Cardiac muscle cell (in vitro differentiated cells and primary cell): ENCODE measurements at places on chromosomes 2 and 18.

- no peak for DNase-seq
Observed at GRCh38 chr2:203240491-203240890, 1.7 kb downstream of the CYP20A1 start.

- DNase-seq, result peak; percentile 37
Observed at GRCh38 chr2:136116813-136117390, 1.0 kb downstream of the CXCR4 start.

GRCh38 chr2:88659538-88659915 lies 31.9 kb upstream of the RPIA start:
- peak; percentile 60 for DNase-seq

- DNase-seq, result no peak
Observed at GRCh38 chr2:170930991-170931266, 1.9 kb downstream of the GORASP2 start.

GRCh38 chr2:38978296-38978903 lies 88.7 kb downstream of the ARHGEF33 start:
- DNase-seq, result no peak

- no peak for DNase-seq
Observed at GRCh38 chr2:141517180-141517851, 613.5 kb downstream of the LRP1B start.

- peak; percentile 76 for DNase-seq
Observed at GRCh38 chr2:76958749-76959148, 563.4 kb downstream of the LRRTM4 start.

GRCh38 chr18:49638891-49639557 lies 77.2 kb downstream of the LIPG start:
- no peak for DNase-seq

DNA sequence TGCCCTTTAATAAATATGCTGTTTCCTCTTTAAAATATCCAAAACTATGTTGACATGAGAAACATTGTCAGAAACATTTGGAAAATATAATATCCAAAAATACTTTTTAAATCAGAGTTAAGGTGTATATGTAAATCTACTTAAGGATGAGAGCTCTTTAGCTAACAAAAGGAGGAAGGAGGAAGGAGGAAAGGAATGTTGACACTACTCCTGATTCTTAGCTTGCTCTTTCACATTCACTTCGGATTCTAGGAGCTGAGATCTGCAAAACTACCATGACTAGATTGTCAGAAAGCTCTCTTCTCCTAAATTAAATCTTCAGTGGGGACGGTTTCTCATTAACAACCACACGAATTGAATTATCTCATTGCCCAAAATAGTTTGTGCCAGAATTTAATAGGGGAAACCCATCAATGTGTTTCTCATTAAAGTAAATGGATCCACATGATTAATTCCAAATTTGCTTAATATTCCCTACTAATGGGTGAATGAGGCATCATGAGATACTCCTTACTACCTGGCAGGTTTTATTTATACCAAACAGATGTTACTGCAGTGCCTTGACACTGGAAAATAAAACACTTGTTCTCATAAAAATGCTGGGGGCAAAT lies 509.1 kb downstream of the MBD2 start:
- DNase-seq, result no peak

DNA sequence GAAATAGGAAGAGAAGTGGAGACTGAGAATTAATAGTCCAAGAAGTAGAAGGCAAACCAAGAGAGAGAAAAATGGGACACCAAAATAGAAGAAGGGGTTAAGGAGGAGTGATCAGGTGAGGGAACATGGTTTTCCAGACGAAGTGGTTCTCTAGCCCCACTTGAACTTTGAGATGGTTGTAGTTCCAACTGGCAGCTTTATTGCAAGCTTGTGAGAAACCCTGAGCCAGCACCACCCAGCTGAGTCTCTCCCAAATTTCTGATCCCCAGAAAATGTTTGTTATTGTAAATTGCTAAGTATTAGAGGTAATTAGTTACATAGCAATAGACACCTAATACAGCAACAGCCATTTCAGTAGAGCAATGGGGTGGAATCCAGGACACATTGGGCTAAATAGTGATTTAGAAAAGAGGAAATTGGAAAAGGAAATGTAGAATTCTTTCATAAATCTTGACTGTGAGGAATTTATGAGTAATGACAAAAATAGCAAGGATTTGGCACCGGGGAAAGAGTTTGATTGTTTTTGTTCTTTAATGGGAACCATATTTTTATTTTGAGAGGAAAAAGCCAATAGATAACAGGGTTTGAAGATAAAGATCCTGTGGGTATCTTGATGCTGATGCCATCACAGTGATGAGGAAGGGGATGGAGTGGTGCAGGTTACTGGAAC lies 62.1 kb upstream of the XDH start:
- DNase-seq, result no peak

DNA sequence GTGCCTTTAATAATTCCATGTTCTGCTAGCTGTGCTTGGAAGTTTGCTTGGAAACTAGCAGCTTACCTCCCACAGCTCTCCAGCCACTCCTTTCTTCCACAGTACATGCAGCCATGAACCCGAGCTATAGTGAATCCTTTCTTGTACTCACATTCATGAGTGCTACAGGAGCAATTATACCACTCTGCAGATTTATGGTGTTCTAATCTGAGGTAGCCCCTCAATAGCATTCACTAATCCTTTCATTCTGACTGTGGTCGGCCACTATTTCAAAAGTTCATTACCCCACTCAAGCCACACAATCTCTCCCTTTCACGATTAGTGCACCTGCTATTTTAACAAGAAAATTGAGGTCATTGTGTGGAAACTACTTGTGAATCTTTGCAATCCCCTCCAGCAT lies 53.2 kb downstream of the CSRNP3 start:
- DNase-seq, result no peak

DNA sequence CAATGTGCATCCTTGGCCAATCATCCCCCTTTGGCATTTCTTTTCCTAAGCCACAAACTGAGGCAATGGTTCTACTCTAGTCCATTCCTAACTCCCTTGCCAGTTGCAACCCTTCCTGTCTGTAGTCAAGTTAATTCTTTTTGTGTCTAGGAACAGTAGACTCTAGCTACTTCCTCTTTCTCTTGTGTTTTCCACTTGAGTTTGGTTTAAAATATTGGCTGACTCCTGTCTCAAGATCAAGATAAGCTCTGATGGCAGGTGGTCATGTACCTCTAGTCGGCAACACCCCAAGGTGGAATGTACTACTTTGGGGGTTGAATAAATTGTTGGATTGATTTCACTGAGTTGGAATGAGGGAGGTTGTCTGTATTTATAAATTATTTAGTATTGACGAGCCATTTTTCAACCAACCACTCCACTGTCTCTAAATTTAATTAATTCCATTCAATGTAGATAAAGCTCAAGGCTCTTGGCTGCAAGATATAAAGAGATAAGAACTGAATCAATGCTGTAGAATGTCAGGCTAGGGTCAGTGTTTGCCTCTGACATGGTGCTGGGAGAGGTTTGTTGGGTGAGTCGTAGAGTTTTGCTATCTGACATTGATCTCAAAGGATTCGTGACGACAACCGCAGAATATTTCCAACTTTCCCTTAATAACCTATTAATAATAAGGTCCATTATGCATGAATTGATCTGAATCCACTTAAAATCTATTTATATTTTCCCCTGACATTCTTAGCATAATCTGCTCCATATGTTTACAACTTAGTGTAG lies 188.7 kb upstream of the APCDD1 start:
- DNase-seq, result no peak

DNA sequence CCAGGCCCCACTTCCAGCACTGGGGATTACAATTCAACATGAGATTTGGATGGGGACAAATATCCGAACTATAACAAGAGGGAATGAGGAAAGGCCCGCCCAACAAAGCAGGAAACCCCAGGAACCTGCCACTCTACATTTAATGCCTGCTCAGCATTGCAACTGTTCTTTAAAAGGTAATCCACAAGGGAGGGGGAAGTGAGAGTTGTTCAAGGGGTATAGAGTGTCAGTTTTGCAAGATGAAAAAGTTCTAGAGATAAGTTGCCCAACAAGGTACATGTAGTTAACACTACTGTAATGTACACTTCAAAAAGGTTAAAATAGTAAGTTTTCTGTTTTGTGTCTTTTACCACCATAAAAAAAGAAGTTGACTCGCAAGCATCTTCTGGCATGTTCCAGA lies 137.6 kb downstream of the MBD2 start:
- DNase-seq, result no peak

- DNase-seq, result no peak
Observed at GRCh38 chr2:33458248-33458819, 18.1 kb upstream of the RASGRP3 start.

DNA sequence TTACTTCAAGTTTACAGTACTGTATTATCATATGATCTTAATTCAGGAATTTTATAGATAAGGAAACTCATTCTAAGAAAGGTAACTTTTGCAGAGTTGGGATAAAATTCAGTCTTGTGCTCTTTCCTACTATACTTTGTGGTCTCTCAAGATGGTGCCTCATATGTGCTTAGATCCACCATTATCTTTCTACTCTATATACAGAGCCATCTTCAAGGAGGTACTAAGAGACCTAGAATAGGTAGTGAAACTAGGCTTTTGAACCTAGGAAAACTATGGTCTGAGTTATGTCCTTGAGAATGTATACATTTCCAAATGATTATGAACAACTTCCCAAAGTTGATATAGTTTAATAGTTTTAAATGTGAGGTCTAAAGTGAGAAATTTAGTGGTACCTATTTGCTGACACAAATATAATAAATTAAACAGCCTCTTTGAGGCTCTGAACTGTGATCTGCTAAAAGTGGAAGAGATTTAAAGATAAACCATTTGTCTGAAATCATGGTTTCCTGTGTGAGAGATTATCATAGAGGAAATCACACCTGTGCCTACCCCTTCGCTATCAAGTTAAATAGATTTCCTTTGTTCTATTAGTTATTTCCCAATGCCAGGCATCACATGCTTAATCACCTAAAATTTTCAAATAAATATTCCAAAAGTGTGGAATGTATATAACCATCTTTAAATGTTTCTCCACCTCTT lies 27.2 kb downstream of the ACAA2 start:
- DNase-seq, result no peak

- DNase-seq, result no peak
Observed at GRCh38 chr2:212975333-212975732, 176.1 kb downstream of the IKZF2 start.

DNA sequence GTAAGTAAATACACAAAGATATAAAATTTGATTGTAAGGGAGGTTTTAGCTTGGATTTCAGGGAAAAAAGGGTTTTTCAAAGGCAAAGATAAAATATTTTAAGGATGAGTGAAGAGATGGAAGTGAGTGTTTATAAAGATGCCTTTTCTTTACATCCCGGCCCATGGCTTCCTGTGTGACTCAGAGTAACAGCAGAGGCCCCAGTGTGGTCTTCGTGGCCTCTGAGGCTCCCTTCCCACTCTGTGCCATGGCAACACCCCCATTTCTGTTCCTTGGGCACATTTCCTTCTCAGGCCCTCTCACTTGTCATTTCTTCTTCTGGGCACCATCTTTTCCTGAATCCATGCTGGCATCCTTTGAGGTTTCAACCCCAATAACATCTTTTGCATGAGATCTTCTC lies 92.6 kb upstream of the TMEM18 start:
- DNase-seq, result no peak

GRCh38 chr2:228066126-228066798 lies 115.2 kb downstream of the SPHKAP start:
- DNase-seq, result no peak

GRCh38 chr2:118124288-118124891 lies 36.1 kb downstream of the INSIG2 start:
- DNase-seq, result no peak

DNA sequence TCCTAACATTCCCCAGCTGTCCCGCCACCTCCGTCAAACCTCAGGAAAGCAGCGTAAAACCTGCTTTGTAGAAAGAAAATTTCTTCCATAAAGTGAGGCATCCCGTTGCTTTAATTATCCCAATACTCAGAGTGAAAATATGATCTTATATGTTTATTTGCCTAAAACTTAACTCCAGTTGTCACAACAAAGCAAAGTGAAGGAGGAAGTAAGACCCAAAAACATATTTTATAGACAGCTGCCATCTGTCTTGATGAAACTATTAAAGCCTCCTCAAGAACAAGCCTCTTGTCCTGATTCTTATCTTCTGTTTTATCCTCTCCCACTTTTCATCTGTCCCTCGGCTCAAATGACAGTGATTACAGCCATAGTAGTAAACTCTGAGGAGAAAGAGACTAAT lies 28.9 kb upstream of the LPIN2 start:
- no peak for DNase-seq

- peak; percentile 76 for DNase-seq
Observed at GRCh38 chr2:85753525-85754312, at the start of gene ATOH8. ATOH8 (plus strand) TSS chr2:85753991; CDS start chr2:85754190, 199 bp downstream.

GRCh38 chr2:80102026-80102425 lies 202.5 kb downstream of the LRRTM1 start:
- no peak for DNase-seq
